ENCODE measurements at places on chromosomes 1 and 21.

DNA sequence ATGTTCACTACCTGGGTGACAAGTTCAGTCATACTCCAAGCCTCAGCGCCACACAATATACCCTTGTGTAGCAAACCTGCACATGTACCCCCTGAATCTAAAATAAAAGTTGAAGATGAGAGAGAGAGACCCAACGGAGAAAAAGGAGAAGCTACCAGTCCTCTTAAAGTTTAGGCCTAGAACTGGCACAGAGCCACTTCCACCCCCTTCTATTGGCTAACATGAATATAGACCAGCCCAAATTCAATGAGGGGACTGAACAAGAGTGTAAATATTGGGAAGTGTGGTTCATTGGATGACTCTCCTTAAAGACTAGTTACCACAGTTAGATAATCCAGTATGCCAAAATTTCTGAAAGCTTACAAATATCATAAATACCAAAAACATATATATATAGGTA lies 139.9 kb upstream of the ATP1B1 start:
- no peak for DNase-seq

- DNase-seq: peak; percentile 70
Measured at GRCh38 chr1:84781946-84782771, 91.9 kb upstream of the SSX2IP start.

- no peak for DNase-seq
Measured at GRCh38 chr1:170725326-170725725, 61.4 kb downstream of the PRRX1 start.

DNA sequence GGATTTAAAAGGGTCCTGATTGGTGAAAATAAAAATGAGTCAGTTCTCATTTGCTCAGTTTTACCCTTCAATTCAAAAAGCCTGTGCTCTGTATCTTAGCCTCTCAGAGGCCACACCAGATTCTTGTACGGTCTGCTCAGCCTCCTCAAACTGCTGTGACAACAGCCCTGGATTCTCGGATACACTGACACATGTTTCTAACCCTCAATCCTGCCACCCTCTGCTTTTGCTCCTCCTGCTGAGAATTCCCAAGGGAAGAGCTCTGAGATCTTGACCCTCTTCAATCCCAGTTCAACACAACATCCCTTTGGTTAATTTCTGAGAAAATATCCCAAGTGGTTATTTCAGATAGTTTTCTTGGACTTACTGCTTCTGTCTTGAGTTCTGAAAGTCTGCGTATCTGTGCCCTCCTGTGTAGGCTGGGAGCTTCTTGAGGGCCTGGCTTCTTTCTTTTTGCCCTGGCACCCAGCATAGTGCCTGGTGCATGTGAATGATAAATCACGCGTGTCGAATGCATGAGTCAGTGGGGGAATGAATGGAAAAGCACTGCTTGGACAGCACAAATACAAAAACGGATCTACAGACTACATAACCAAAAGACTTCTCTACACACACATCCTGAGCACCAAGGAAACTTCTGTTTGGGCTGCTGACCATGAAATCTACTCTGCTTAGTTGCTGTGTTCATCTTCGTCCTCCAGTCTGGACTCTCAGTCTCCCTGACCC lies 24.5 kb downstream of the IRF2BP2 start:
- no peak for DNase-seq

GRCh38 chr1:167717351-167717750 lies 4.4 kb upstream of the MPZL1 start:
- DNase-seq: no peak

DNA sequence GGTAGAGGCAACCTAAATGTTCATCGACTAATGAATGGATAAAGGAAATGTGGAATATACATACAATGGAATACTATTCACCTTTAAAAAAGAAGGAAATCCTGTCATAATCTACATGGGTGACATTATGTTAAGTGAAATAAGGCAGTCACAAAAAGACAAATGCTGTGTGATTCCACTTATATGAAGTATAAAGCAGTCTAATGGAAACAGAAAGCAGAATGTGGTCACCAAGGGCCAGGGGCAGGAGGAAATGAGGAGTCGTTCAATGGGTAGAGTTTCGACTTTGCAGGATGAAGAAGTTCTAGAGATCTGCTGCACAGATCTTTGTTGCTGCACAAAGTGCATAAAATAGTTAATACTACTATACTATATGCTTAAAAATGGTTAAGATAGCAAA lies 7.8 kb downstream of the DIPK1A start:
- DNase-seq: no peak

DNA sequence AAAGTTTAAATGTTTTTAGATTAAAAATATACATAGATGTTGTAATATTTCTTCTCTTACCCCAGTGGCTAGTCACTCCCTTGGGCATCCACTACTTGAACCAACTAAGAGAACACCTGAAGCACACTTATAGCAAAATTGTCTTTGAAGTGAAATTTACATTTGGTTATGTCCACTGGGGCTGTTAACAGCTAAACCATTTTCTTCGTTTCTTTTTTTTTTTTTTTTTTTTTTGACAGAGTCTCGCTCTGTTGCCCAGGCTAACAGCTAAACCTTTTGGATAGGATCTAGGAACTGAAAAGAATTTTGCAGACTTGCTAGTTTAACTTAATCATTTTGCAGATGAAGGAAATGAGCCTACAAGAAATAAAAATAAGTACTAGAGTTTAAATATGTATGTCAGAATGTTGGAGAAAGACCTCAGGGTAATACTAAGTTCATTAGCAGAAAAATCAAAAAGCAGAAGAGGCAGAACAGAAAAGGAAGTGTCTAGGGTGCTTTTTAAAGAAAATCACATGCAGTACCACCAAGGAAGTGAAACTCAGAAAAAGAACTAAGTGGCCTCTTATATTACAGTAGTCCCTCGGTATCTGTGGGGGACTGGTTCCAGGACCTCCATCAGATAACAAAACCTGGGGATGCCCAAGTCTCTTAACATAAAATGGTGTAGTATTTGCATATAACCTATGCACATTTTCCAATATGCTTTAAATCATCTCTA lies 11.8 kb downstream of the DRAM2 start:
- no peak for DNase-seq

- DNase-seq: no peak
Measured at GRCh38 chr1:25185409-25186160, 46.7 kb downstream of the SYF2 start.

DNA sequence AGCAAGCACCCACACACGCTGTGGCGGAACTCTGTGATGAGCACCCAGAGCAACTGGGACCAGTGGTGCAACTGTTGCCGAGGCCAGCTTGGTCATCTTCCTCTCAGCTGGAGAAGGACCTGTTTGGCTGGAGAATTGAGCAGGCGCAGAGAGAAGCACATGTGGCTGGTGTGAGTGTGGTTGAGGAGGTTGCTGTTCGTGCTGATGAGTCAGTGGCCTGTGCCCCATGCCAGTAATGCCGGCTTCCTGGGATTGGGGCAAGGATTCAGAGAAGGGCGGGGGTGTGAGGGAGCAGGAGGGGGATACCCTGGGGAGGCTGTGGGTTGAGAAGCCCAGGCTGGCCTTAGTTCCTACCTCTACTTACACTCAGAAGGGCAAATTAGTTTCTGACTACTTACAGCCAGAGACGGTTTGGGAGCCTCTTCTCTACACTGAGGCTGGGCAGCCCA lies 57.5 kb upstream of the EPS8L3 start:
- DNase-seq: no peak

Data from dorsolateral prefrontal cortex (tissue), 122 donors.